ENCODE measurements at places on chromosomes 11 and 22.

- DNase-seq = no peak
These were observed 14.2 kb upstream of the SOX10 start for GRCh38 chr22:37998543-37998942.

GRCh38 chr11:8934742-8935488 is 2.2 kb upstream of the C11orf16 start:
- no peak for DNase-seq

- DNase-seq = no peak
These were observed 43.0 kb upstream of the TOP3B start for GRCh38 chr22:22025320-22026156.

DNA sequence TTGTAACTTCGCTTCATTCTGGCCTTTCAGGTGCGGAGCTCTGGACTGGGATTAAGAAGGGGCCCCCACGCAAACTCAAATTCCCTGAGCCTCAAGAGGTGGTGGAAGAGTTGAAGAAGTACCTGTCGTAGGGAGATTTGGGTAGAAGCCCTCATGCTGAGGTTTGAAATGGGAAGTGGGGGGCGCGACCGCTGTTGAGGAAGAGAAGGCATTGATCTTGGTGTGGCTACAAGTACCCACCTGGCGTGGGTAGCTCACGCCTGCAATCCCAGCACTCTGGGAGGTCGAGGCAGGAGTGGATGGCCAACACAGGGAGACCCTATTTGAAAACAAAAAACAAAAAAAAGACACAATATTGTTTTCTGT is 779 bp downstream of the SELENOH start:
- no peak for DNase-seq

DNA sequence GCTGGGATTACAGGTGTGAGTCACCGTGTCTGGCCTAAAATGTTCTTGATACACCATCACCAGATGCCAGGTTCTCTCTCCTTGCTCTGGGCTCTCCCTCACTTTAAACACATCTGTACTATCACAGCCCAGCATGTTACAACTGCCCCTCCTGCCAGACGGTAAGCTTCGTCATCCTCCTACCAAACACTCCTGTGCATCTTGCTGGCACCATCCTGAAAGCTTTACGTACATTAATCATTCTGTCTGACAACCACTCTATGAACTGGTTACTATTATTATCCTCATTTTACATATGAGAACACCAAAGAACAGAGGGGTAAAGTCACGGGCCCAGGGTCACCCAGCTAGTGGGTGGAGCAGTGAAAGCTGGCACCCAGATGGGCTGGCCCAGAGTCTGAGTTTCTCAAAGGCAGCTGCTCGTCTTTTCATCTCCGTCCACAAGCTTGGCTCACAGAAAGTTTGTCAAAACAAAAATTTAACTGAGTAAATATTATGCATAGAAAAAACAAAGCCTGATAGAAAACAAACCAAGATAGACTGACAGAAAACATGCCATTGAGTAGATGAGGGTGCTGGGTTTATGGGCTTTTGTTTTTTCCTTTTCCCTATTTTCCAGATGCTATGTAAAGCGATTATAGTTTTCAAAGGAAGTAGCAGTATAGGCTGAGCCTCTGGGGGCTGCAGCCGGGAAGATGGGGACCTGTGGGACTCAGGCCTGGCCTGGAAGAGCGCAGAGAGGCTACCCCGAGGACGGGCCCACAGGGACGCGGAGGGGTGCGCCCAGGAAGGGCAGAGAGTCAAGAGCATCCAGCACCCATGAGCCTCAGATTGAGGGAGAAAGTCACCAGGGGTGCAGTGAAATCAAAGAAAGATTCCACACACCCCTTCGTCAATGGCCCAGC is 9.5 kb downstream of the PLA2G6 start:
- no peak for DNase-seq

- DNase-seq = peak; percentile 26
These were observed 2.5 kb downstream of the PKP3 start for GRCh38 chr11:396511-396947.

- DNase-seq = no peak
These were observed 8.9 kb downstream of the SCGB1A1 start for GRCh38 chr11:62427630-62428233.

DNA sequence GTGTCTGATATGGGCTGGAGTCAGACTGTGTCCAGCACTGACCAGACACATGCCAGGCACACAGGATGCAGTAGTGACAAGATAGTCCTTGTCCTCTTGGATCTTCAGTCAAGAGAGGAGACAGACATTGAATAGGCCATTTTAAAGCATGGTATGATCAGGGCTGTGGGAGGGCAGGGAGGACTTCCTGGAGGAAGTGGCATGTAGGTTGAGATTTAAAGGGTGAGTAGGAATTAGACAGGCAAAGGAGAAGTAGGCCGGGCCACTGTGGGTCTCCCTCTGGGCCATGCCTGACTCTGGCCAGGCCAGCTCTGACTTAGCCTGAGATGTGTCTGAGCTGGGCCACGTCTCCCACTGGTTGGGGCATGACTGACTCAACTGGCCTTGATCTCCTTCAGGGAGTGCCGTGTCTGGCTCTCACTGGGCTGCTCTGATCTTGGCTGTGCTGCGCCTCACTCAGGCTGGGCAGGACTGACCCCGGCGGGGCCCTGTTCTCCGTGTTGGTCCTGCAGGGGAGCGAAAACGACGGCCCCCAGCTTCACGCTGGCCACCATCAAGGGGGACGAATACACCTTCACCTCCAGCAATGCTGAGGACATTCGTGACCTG is 71.2 kb downstream of the MYO7A start:
- no peak for DNase-seq

DNA sequence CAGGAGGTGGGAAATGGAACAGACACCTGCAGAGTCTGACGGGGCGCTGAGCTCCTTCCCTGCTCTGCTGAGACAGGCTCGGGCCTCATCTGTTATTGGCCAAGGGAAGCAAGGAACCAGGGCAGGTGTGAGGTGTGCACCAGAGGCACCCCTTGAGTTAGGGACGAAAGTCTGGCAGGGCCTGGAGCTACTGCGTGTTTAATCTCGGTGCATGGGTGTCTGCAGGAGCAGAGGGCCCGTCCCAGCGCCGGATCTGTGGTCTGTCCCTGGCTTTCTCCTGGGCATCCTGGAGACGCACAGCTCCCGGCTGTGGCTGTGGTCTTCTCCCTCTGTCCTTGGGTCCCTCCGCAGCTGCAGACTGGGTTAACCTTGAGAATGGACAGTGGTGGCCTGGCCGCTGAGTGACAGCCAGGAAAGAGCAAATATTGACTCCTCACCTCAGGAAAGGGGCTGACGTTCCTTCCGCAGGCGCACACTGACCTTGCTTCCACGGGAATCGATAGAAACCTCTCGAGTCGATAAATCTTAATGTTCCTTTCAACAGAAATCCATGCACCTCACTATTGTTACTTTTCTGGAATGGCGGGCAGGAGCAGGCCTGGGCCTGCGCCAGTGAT is 975.6 kb downstream of the BRD1 start:
- DNase-seq = no peak

DNA sequence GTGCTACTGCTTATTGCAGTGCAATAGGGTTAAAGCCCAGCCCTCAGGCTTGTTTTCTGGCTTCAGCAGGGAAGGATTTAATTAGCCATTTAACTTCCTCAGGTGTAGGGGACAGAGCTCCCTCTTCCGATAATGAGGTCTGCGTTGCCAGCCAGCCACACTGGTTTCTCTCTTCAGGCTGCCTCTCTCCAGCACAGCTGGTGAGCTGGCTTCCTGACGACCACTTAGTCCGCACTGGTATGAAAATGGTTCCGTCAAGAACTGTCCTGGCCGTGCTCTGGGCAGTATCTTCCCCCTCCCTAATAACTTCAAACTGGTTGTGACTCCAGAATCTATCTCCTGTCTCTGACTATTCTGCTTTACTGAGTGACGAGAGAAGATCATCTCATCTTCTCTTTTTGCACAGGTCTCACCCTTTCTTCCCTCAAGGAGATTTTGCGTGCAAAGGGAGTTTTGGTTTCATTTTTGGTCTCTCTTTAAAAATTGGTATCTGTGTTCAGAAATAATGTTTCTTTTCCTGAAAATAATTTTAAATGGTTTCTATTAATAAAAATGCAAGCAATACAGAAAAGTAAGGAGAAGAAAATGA is 49.2 kb downstream of the CNTN5 start:
- DNase-seq = no peak

DNA sequence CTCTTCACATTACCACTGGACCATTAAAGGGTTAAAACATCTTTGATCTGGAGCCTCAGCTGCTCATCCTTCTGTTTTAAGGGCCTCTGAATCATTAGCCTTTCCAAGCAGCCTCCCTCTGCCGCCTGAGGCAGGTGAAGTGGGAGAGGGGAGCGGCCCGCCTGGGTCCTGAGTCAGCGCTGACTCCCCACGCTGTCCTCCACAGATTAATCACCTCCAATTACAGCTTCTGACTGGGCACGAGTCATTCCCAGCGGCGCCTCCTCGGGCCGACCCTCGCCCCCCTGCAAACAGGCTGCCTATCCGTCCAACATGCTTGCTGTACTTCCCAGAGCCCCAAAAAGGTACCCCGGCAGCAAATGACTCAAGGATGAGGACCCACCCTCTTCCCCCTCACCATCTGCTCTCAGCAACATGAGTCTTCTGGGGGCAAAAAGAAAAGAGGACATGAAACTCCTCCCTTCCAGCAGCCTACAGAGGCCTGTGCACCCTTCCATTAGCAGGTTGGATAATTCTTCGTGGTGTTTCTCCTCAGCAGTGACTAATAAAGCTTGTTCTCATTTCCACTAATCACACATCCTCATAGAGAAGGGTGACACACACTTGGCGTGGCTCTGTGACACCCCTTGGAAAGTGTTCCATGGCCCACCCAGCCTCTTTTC is 44.3 kb upstream of the JAM3 start:
- DNase-seq = no peak

DNA sequence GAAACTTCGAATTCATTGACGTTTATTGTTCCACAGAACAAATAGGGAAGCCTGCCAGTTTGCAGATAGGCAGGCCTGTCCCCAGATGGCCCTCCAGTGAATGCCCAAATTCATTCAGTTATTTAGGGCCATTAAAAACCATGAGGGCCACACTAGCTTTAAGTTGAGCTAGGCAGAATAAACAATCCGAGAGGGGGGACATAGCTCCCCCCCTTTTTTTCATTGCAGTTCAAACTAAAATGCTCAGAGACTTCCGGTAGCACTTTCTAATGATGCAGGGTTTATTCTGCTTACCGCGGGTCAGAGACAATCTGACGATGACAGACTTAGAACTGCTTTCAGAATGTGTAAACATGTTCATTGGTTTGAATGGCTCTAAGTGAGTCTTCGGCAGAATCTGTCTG is 72.0 kb downstream of the ZBTB16 start:
- DNase-seq = no peak

GRCh38 chr11:69167916-69168691 is 12.4 kb downstream of the SMIM38 start:
- no peak for DNase-seq

DNA sequence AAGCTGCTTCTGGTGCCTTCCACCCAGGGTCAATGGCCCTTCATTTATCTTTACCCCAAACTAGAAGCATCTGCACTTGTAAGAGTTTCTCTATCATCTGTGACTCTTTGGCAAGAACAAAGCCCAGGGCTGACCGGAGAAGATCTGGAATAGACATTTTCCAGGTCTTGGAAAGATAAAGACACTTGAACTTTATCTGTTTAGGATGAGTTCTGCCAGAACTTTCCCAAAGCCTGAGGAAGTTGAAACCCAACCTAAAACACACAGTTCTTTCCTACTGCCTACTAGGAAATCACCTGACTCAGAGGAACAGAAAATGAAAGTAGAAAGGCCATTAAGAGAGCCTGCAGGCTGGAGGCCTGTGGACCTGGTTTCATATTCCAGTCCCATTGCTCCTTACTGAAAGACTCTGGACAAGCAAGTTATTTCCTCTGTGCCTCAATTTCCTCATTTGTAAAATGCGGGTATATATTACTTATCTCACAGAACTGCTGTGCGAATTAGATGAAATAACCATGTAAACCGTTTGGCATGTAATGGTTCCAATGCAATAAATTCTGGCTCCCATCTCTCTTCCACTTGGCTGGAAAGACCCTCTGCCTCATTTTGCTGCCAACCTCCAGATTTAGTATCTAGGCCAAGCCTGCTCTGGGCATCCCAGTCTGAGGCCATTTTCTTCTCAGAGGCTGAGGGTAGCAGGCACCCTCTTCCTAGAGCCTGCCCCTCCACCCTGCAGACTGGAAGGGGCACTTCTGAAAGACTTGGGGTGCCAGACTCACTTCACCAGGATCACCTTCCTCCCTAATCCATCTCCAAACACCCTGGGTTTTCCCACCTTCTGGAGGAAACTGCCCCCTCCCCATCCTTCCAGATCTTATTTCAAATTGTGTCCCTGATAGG is 1.2 kb downstream of the UBE2L6 start:
- no peak for DNase-seq

GRCh38 chr22:49349841-49350381 is 477.8 kb downstream of the BRD1 start:
- DNase-seq = no peak

GRCh38 chr11:27635567-27636037 is 64.7 kb downstream of the BDNF start:
- DNase-seq = no peak

- DNase-seq = no peak
These were observed 7.3 kb downstream of the CERK start for GRCh38 chr22:46730568-46731245.

- DNase-seq = no peak
These were observed 29.9 kb downstream of the FADD start for GRCh38 chr11:70233034-70233433.

DNA sequence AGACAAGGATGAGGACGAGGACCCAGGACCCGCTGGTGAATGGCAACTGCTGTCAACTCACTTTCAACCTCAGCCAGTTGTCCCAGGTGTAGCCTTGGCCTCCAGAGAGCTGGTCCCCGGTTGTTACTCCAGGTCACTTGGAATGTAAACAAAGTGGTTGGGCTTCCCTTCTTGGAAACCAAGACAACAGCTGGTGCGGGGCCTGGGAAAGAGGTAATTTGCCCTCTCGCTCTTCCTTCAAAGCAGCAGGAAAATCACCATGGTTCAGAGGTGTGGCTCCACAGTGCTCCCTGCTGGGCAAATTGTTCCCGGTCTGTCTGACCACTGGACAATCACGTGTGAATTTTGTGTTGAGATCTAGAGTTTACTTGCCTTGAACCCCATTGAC is 15.0 kb downstream of the SLC1A2 start:
- DNase-seq = no peak

DNA sequence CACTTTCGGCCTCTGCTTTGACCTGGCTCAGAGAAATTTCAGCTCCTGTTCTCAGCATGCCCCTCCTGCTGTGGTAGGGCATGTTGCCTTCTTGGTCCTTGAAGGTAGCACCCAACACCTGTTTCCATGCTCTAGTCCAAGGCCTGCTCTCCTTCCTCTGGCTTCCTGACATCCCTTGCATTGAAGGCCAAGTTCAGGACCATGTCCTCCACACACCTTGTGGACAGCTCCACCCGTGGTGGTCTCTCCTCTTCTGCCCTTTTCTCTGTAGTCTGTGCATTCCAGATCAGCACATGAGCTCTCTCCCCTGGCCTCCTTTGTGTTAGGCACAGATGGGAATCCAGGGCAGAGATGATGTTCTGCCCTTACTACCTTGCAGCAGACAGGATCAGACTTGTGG is 225.3 kb downstream of the ADAMTS15 start:
- no peak for DNase-seq

Measured in activated CD4-positive, alpha-beta T cell treated with anti-CD3 and anti-CD28 coated beads, Interleukin-2, amount 50 U/mL, for 1 hour (primary cell).